ENCODE measurements at places on chromosomes 11 and 22. TPM values are rescaled to one million over a fixed set of nuclear protein-coding genes. Genes with fewer than 3 reads are reported as not detected.
A peak's percentile ranks its signal among the peaks of the same experiment; 100 is the strongest.

ADM2 gene
- 9.4 TPM for total RNA-seq

FAM181B gene
- not detected for total RNA-seq

GAS2 gene
- 2.9 TPM for total RNA-seq

MUC5AC gene
- total RNA-seq = under 0.01 TPM

LRRC51 gene
- total RNA-seq = 7.3 TPM

DNA sequence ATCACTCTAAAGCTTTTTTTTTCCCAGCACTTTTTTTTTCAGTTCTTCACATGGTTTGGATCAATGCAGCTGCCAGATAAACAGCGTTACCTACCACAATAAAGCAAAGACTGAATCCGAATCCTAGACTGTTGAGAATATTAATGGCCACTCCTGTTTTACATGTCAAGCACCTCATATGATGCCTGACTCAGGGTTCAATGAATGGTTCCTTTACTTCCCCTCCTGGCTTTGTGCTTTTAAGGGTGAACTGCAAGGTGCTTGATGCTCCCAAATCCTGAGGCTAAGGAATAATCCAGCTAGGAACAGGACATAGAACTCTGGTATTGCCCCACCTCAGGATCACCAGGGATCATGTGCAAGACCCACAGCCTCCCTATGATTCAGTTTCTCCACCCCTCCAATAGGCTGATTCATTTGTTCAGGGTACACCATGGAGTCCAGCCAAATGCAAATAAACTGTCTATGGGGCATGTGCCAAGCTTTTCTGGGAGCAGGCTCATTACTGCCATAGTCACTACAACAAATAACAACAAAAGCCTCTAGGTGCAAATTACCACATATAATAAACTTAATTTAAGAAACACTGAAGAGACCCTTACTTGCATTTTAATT lies 104.3 kb downstream of the GAB2 start:
- no peak for DNase-seq

- no peak for DNase-seq
Measured at GRCh38 chr22:35622191-35622913, 5.2 kb upstream of the MB start.

GRCh38 chr11:75498556-75499255 lies 27.0 kb downstream of the GDPD5 start:
- no peak for DNase-seq

DNA sequence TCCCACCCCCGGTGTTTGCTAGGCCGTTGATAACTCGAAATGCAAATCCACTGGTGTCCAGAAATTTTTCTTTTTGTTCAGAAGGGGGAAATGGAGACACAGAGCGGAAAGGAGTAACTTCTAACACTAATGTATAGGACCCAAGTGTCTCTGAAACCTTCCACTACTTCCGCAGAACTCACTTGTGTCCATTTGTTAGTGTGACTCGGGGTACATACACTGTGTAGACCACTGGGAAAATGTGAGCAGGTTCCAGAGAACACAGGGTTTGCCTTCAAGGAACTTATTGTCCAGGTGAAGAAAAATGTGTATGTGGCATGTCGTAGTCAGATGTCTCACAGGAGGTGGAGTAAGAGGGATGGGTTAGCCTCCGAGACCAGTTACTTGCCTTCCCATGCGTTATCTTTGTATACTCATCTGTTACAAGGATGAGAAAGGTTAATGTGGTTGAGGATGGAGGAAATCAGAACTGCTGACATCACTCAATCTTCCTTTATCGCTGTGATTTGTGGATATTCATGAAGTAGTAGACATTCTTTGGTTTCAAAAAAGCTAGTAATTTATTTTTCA lies 857 bp downstream of the ARCN1 start:
- no peak for DNase-seq

DNA sequence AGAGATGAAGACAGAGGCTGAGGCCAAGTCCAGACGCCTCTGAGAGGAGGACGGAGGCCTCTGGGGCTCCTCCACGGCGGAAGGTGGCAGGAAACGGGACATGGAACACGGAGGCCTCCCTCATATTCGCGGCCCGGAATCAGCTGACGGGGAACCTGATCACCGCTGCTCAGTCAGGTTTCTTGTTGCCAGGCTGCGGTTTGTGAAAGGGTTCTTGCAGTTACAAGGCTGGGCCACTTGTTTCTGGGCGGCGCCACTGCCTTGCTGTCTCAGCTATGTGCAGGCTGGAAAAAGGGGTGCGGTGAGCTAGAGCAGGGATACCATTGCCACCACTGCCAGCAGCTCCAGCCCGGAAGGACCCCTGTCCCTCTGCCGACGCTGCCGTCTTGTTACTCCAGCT lies 10.0 kb upstream of the MMP1 start:
- no peak for DNase-seq

DNA sequence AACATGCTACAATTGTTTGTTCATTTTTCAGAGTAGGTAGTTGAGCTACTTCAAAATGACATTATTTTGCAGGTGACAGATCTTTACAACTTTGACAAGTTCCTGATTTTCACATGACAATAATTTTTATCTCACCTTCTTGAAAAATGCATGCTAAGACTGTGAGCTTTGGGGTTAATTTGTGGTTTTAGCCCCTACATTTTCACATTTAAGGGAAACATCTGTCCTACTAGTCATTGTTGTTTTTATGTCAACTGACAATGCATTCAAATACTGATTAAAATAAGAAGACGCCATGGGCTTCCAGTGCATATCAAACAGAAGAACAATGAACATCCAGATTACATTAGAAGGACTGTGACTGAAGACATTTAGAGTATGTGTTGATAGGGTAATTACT lies 1470.8 kb upstream of the TENM4 start:
- DNase-seq = no peak

DNA sequence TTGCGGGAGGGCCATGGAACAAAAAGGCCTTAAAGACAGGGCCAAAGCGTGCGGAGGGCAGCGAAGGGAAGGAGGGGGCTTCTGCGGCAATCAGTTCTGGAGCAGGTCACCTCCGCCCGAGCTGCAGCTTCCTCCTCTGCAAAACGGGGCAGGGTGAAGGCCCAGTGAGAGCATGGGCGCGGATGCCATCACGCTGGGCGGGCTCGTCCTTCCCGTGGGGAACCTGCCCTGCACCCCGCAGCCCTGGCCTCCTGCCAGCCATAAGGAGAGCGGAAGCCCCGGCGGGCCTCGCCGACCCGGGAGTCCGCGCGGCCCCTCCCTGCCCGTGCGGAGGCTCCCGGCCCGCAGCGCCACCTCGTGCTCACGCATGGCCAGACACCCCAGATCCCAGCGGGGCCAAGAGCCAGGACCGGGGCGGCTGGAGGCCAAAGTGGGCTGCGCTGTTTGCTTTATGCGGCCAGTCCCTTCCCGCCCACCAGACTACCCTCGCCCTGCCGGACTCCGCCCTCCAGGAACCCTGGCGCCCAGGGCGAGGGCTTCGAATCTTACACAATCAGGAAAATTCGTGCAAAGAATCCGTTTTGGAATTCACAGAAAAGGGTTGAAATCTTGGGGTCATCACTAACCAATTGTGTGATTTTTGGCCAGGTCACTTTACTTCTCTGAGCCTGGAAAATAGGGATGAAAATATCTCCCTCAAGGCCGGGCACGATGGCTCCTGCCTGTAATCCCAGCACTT lies 16.1 kb downstream of the TSKU start:
- DNase-seq = peak; percentile 63

DNA sequence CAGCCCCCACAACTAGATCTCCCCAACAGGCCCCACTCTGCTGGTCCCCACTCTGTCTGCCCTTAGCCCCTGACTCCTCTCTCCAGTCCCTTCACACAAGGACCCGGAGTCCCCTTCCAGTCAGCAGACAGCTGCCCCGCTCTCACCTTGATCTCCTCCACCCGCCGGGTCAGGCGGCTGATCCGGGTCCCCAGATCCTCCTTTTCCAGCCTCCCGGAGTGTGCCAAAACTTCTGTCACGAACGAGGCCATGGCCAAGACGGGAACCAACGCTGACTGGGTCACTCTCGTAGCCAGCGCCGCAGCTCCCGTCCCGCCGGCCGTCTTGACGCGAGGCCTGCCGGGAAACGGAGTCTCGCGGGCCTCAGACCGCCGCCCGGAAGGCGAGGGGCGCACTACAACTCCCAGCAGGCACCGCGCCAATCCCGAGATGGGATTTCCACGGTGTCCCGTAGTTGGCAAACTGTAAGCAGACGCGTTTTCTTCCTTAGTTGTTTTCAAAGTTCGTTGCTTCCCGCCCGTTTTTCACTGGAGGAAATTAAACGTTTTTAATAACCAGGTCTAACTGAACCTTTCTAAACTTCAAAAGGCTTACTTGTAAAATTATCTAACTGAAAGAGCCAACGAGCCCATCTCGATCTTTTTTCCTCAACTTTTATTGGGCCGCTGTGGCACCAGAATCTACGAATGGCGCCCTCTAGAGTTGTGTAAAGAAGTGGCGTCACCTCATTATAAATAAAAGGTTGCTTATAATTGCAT lies at the start of gene ZW10:
TSS of gene ZW10 (minus strand) at position 277 of the 758 bp plus-strand sequence. CDS start at position 251, 26 bp downstream.
- DNase-seq = peak; percentile 85

- DNase-seq = no peak
Measured at GRCh38 chr11:130763087-130763980, 152.9 kb downstream of the SNX19 start.

DNA sequence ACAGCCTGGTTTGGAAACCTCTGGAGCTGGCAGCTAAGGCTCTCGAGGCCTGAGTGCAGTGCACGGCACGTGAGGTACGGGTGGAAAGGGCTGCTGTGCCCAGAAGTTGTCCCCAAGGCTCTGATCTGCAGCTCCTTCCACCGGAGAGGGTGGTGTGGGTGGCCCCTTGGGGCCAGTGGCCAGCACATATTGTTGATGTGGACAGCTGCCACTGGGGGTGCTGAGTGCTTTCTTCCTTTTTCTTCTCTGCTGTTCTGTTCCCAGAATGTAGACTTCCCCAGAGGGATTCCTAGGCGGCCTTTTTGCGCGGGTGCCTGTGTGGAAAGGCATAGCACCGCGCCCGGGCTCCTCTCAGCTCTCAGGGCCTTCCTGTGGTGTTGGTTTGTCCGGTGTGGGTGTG lies 1476.5 kb downstream of the TBC1D22A start:
- no peak for DNase-seq

GRCh38 chr11:72240461-72241290 lies 3.3 kb downstream of the PHOX2A start:
- DNase-seq = no peak

DNA sequence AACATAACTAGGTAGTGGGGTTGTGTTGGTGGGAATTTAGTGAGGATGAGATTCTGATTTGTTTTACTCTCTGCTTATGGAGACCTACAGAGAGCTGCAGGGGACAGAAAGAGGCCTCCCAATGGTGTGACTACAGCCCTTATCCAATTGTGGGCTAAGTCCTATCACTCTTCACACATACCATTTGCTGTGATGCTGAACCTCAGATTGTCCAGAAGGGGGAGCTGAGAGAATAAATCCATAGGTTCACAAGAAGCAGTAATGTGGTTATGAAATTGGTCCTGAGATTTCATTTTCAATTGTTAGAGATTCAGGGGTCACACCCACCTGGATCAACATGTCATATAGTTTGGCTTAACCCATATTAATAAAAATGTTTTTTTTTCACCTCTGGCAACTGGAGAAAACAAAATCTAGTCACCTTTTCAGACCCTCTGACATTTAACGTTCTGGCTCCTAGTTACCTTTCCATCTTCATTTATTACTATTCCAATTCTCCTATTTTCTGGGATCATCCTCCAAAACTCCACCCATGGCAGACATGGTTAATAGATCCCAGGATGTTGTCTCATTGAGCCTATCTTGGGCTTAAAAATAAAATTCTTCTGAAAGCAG lies 53.3 kb upstream of the PTPN5 start:
- DNase-seq = no peak

DNA sequence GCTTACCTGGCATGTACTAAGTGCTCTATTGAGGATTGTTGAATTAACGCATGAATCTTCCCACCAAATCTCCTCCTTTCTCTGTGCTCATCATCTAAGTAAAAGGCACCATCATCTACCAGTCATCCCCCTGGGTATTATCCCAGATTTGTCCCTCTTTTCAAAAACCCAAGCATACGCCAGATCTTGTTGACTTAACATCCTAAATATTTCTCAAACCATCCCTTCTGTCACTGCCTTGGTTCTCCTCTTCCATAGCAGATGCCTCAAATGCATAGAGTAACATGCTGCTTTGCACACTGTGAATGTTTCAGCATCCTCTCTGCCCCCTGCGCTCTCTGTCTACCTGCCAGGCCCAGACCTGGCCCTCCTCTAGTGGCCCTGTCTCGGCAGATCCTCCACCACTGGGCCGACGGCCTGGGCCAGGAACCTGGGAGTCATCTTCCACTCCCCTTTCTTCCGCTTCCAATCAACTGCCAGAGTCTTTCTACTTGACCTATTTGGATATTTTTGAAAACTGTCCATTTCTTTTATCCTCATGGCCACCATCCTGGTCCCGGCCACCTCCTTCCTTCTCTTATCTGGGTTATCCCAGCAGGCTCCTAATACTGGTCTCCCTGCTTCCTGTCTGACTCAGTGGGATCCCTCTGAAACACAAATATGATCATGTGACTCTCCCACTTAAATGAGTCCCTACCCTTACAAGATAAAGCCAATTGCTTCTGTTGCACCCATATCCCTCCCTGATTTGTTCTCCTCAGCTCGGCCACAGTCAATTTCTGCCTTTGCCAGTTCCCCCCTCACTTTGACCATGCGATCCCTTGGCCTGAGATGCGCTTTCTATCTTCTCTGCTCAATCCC lies 3.4 kb upstream of the TAB1 start:
- DNase-seq = no peak

DNA sequence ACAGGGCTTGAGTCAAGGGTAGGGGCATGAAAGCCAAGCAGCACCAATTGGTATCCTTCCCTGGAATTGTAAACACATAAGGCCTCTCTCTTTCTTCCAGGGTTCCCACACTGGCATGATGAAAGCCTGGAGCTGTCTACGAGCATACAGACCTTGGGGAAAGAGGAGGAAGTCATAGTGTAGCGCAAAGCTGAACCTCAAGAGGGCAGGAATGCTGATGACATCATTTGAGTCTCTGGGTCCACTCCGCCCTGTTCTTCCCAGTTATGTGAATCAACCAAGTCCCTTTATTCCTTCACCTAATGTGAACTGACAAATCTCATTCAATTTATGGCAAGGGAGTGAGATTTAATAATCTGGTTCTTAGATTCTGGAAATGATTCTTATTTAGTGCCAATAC lies 266.4 kb upstream of the NCAM1 start:
- no peak for DNase-seq

- no peak for DNase-seq
Measured at GRCh38 chr22:28023036-28023435, 104.0 kb upstream of the PITPNB start.

- DNase-seq = peak; percentile 26
Measured at GRCh38 chr11:119056421-119056999, 495 bp downstream of the HYOU1 start.

Measured in activated T-cell treated with anti-CD3 and anti-CD28 coated beads, Interleukin-2, amount 50 U/mL, for 4 hours (primary cell).